ENCODE measurements at places on chromosomes 6 and 20. TPM values are rescaled to one million over a fixed set of nuclear protein-coding genes. Genes with fewer than 3 reads are reported as not detected.

DNA sequence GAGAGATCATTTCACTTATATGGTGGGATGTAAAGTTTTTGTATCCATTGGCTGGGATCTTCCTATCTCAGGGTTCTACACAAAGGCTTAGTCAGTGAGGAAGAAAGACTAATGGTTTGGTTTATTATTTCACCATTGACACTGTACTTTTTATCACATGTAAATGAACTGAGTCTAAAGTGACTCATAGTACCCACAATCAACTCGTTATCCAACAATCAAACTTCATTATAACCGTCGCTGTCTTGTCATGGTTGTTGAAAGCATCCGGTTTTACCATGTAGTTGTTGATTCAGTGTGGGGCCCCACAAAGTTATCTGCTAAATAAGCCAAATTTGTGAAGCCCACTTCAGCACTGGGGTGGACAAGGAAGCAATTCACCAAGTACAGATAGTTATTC, 55.8 kb upstream of the MTRF1L start:
- no peak overlapping the region for H3K4me3 ChIP-seq
- H3K4me1 ChIP-seq = peaks cover 5% of the 10 kb centered on the region
- H3K27ac ChIP-seq = no peak overlapping the region
- H3K27me3 ChIP-seq = peaks cover 3% of the 10 kb centered on the region
- no peak for DNase-seq

The VWA7 gene
- polyA plus RNA-seq = 0.21 TPM

GRCh38 chr6:3483675-3484074, 26.8 kb upstream of the SLC22A23 start:
- DNase-seq = no peak
- H3K4me1 ChIP-seq = no peaks in the 10 kb centered on the region
- no peak overlapping the region for H3K4me3 ChIP-seq
- peaks cover 4% of the 10 kb centered on the region for H3K27me3 ChIP-seq
- H3K36me3 ChIP-seq = peaks cover 4% of the 10 kb centered on the region

DNA sequence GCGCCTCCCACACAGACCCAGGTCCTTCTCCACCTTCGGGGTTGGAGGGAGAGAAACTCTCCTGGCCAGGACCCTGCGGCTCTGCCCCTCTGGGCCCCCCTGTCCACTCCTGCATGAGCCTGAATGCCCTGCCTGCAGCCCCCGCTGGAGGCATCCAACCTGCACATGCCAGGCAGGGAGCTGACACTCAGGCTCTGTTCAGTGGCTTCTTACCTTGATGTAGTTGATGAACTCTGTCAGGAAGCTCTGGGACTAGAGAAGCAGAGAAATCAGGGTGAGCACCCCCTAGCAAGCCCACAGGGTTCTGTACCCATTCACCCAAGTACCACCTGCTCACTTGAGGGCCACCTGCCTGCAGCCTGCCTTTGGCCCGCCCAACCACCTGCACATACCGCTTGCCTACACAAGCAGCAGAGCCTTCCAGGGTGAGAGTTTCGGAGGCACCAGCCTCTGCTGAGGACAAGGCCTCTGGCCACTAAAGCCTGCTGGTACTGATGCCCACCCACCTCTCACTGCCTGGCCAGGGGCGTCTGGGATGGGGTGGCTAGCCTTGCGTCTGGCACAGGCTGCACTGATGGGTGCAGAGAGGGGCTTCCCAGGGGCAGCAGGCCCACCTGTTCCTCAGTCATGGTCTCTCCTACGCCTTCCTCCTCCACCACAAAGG, 9.7 kb downstream of the DDRGK1 start:
- no peak overlapping the region for H3K27ac ChIP-seq
- DNase-seq = no peak
- peaks cover 52% of the 10 kb centered on the region for H3K36me3 ChIP-seq
- no peak overlapping the region for H3K4me3 ChIP-seq
- peaks cover 6% of the 10 kb centered on the region for H3K4me1 ChIP-seq
- H3K27me3 ChIP-seq = no peaks in the 10 kb centered on the region

The SLC17A1 gene
- polyA plus RNA-seq = not detected

- DNase-seq = no peak
- H3K27ac ChIP-seq = no peak overlapping the region
- H3K4me3 ChIP-seq = no peak overlapping the region
- H3K36me3 ChIP-seq = peaks cover 12% of the 10 kb centered on the region
- no peaks in the 10 kb centered on the region for H3K27me3 ChIP-seq
- peaks cover 24% of the 10 kb centered on the region for H3K4me1 ChIP-seq
Measured at GRCh38 chr20:45851501-45851900, 5.7 kb downstream of the ACOT8 start.

GRCh38 chr6:150152891-150153876, 10.3 kb downstream of the PPP1R14C start:
- peaks cover 37% of the 10 kb centered on the region for H3K4me1 ChIP-seq
- no peaks in the 10 kb centered on the region for H3K36me3 ChIP-seq
- peaks cover 19% of the 10 kb centered on the region for H3K27me3 ChIP-seq

Measured in immature natural killer cell (primary cell).